ENCODE measurements at places on chromosomes 6 and 20. TPM values are rescaled to one million over a fixed set of nuclear protein-coding genes. Genes with fewer than 3 reads are reported as not detected.

DNA sequence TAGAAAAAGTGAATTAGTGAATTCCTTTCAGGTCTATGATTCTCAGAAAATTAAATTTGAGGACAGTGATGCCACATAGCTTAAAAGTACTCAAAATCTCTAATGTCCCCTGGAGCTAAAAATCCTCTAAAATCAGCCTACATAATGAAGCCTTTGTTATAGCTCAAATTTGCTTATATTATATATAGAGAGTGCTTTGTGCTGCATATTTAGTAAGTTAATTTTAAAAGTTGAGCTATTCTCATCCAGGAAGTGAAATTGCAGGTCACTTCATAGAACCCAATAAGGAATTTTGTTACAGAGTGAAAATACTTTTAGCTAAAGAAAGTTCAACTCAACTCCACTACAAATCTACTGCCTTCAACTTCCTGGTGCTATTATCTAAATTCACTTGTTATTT, 507.5 kb upstream of the MAP3K7 start:
- no peaks in the 10 kb centered on the region for H3K36me3 ChIP-seq
- no peak overlapping the region for H3K27ac ChIP-seq
- no peaks in the 10 kb centered on the region for H3K4me1 ChIP-seq
- H3K4me3 ChIP-seq, result no peak overlapping the region

GRCh38 chr6:109059571-109060021, 35.0 kb downstream of the SESN1 start:
- peak; percentile 7 for DNase-seq
- no peaks in the 10 kb centered on the region for H3K27me3 ChIP-seq
- H3K4me3 ChIP-seq, result peak overlapping the region; percentile 17
- peaks cover 26% of the 10 kb centered on the region for H3K4me1 ChIP-seq
- H3K36me3 ChIP-seq, result no peaks in the 10 kb centered on the region

- H3K27me3 ChIP-seq, result no peaks in the 10 kb centered on the region
- peak overlapping the region; percentile 30 for H3K27ac ChIP-seq
- DNase-seq, result no peak
- peaks cover 23% of the 10 kb centered on the region for H3K36me3 ChIP-seq
These were observed 56.7 kb downstream of the NT5E start for GRCh38 chr6:85506441-85507093.

DNA sequence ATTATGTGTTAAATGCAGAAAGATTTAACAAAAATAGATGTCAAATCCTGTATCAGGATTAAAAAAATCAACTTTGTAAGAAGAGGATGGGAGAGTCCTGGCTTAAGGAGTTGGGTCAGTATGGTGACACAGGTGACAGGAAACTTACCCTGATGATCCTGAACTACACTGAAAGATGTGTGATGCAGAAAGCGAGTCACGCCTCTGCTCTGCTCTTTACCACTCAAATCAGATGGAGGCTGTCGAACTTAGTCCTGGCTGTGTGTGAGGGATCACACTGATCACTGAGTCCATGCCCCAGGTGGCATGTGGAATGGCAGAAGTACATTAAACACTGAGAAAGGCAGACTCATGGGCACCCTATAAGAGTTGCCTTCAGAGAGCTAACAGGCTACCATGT, 92.9 kb downstream of the GJA10 start:
- H3K4me1 ChIP-seq, result peaks cover 38% of the 10 kb centered on the region
- H3K36me3 ChIP-seq, result peaks cover 21% of the 10 kb centered on the region
- no peaks in the 10 kb centered on the region for H3K27me3 ChIP-seq
- no peak for DNase-seq

- H3K4me1 ChIP-seq, result peaks cover 5% of the 10 kb centered on the region
- no peak overlapping the region for H3K4me3 ChIP-seq
- no peak for DNase-seq
- peaks cover 18% of the 10 kb centered on the region for H3K36me3 ChIP-seq
- no peaks in the 10 kb centered on the region for H3K27me3 ChIP-seq
- H3K27ac ChIP-seq, result no peak overlapping the region
These were observed 10.2 kb downstream of the SPAG4 start for GRCh38 chr20:35625584-35626385.

- DNase-seq, result no peak
- H3K27me3 ChIP-seq, result no peaks in the 10 kb centered on the region
- no peak overlapping the region for H3K27ac ChIP-seq
- no peak overlapping the region for H3K4me3 ChIP-seq
- peaks cover 22% of the 10 kb centered on the region for H3K4me1 ChIP-seq
These were observed 89.8 kb downstream of the MYB start for GRCh38 chr6:135270676-135271536.

- no peak overlapping the region for H3K27ac ChIP-seq
- no peaks in the 10 kb centered on the region for H3K4me1 ChIP-seq
- H3K36me3 ChIP-seq, result no peaks in the 10 kb centered on the region
- DNase-seq, result no peak
These were observed 50.0 kb downstream of the SASH1 start for GRCh38 chr6:148392671-148393070.

DNA sequence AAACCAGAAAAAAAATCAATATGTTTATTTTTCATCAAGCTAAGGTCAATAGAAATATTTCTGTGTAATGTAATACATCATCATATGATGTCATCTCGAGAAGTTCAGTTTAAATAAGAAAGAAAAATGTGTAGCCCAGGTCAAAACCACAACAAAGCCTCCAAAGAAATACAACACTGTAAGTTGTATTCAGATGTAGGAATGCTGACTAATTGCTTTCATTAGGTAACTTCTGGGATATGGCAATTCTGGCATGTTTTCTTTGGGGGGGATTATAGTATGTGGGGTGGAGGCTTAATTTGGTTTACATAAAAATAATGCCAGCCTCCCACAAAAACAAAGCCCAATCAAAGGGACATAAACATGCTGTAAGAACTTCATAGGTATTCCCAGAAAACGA, 881.8 kb upstream of the CITED2 start:
- no peak for DNase-seq
- H3K27me3 ChIP-seq, result no peaks in the 10 kb centered on the region
- H3K36me3 ChIP-seq, result no peaks in the 10 kb centered on the region
- H3K4me1 ChIP-seq, result peaks cover 4% of the 10 kb centered on the region
- no peak overlapping the region for H3K27ac ChIP-seq
- no peak overlapping the region for H3K4me3 ChIP-seq

Gene GCNT2
- 5.2 TPM for polyA plus RNA-seq
